Stimulated activated CD8-positive, alpha-beta memory T cell treated with anti-CD3 and anti-CD28 coated beads, Interleukin-7, amount 100 ng/mL, for 1 hour (primary cell): ENCODE measurements at places on chromosomes 5 and 9.

DNA sequence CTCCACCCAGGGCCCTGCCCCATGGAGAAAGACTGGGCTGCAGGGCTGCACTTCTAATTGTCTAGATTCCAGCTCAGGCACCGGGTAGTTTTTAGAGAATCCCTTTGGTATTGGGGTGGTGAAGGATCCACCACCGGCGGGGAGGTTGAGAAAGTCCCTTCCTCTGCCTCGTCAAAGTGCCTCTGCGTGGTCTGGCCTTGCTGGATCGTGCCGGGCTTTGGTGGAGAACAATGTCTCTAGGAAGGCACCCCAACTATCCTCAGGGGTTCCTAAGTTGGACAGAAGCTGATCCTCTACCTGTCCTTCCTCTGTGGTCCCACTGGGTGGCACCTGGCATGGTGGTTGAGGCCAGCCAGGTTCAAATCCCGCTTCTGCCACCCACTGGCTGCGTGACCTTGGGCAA lies 7.3 kb upstream of the AMBP start:
- DNase-seq, result no peak

DNA sequence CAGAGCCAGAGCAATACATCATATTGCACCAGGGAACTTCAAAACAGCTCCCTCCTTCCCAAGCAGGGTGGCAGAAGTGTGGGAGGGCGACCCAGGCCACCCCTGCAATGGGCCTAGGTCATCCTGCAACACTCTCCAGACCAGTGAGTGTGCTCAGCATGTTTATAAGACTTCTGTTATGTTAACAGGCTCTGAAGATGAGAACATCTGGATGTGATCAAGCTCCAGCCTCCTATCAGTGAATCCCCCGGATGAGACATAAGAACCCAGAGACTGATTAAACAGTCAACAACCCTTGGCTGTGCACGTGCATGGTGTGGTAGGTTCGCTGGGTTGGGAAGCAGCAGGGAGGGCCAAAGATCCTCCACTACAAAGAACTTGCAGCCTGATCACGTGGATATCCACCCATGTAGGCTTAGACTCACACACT lies 63.3 kb downstream of the ABCA1 start:
- no peak for DNase-seq

- no peak for DNase-seq
Measured at GRCh38 chr9:109574061-109574882, 76.2 kb upstream of the PTPN3 start.

- no peak for DNase-seq
Measured at GRCh38 chr5:137629646-137630045, 106.2 kb downstream of the KLHL3 start.

- no peak for DNase-seq
Measured at GRCh38 chr5:56710826-56711590, 104.3 kb upstream of the MAP3K1 start.

DNA sequence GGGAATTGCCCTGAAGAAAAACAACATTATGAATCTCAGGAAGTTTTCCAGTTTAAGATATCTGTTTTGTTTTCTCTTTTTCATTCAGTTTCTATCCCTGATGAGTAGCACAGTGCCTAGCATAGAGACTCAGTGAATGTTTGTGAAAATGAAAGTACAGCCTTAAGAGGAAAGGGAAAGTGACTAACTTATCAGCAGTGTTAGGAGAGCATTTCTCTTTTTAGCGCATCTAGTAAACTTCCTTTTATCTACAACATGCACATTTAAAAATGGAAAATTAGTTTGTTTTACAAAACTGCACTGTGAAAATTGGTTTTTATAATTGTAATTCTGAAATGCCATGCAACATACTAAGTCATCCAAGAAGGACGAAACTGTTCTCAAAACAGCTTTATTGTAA lies 110.8 kb downstream of the SMARCA2 start:
- DNase-seq, result no peak

GRCh38 chr5:102481054-102481715 lies 17.6 kb downstream of the SLCO6A1 start:
- no peak for DNase-seq

- no peak for DNase-seq
Measured at GRCh38 chr9:6931913-6932312, 174.1 kb downstream of the KDM4C start.

- DNase-seq, result no peak
Measured at GRCh38 chr9:22009506-22009867, 382 bp upstream of the CDKN2B start.

DNA sequence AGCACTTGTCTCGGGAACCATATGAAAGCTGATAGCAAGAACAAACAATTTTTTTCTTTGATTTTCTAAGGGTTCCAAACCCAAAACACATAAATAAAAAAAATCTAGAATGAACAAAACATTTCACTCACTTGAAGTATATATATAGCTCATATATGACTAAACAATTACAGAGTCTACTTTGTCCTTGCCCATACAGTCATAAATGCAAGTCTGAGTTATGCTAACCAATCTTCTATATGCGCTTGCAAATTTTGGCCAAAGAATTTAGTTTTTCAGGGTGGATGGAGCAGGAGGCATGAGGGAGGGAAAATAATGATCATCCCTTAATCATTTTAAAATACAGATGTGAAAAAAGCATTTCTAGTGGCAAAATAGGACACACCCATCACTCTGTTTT lies 370.1 kb downstream of the BNC2 start:
- no peak for DNase-seq

DNA sequence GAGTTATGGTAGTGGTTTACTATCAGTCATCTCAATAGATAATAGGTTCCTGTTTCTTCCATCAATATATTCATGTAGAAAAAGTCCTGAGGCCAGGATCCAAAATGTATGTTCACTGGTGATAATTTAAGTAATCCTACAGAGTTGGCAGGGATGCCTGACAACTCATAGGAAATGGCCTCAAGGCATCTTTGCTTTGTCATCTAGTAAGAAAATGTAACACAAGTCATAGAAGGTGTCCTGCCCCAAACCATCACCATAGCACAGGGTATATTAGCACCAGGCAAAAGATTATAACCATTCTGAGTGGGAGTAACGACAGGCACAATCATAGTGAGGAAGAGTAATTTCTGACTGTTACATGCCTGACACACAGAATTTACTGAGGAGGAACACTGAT lies 257.0 kb downstream of the TMEM167A start:
- no peak for DNase-seq

- no peak for DNase-seq
Measured at GRCh38 chr5:129664336-129664937, 83.5 kb upstream of the MINAR2 start.

DNA sequence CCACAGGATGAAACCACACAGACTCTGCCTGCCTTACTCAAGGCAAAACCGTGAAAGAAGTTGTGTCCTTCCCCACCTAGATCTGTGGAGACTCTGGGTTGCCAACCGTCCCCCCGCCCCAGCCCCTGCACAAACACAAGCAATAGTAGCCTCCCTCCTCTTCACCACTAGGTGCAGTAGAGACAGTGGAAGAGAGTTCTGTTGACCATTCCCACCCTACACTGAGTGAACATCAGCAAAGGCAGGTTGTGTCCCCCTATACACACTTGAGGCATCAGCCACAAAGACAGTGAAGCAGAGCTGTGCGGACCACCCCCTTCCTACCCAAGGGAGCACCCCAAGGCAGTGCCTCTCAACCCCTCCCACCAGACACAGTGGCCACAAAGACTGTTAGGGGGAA lies 223.7 kb upstream of the NFIL3 start:
- no peak for DNase-seq

DNA sequence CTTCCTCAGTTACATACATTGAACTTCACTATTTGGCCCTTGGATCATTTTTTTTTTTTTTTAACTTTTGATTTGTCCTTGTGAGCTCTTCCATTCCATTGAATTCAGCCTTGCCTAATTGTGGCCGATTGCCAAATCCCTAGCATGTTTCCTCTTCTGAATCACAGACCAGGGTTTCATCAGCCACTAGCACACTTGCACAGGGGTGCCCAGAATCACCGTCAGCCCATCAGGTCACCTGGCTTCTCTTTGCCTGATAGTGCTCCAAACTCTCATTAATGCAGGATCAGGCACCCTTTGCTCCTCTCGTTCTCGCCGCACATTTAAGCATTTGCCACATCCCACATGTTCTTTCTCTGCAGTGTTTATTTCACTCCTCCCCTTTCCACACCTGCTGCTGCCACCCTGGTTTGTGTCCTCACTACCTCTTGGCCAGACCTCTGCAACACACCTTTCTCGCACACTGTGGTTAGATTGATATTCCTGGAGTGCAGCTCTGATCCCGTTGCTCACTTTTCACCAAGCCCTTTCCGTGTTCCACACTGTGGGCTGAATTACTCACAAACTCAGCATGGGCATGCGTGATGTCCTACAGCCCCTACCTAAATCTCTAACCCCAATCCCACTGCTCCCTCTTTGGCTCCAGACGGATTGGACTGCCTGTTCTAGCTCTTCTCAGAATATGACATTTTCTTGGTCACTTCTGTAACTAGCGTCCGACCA lies 9.8 kb downstream of the PIK3R1 start:
- no peak for DNase-seq

GRCh38 chr9:99509900-99510535 lies 287.9 kb downstream of the SEC61B start:
- DNase-seq, result no peak

- DNase-seq, result no peak
Measured at GRCh38 chr5:6886866-6887265, 173.6 kb downstream of the TENT4A start.

- no peak for DNase-seq
Measured at GRCh38 chr5:154618696-154619095, 136.5 kb upstream of the LARP1 start.

GRCh38 chr9:109035684-109036423 lies 22.6 kb upstream of the CTNNAL1 start:
- DNase-seq, result no peak

GRCh38 chr5:93088592-93089389 lies 492.2 kb downstream of the NR2F1-AS1 start:
- no peak for DNase-seq

- DNase-seq, result no peak
Measured at GRCh38 chr5:18675041-18675440, 1040.8 kb downstream of the TAF11L14 start.

GRCh38 chr5:4880304-4880741 lies 259.8 kb upstream of the ADAMTS16 start:
- DNase-seq, result no peak

- no peak for DNase-seq
Measured at GRCh38 chr5:99030906-99031440, 102.2 kb upstream of the CHD1 start.

GRCh38 chr9:134033516-134034214 lies 8.4 kb downstream of the BRD3OS start:
- DNase-seq, result no peak

DNA sequence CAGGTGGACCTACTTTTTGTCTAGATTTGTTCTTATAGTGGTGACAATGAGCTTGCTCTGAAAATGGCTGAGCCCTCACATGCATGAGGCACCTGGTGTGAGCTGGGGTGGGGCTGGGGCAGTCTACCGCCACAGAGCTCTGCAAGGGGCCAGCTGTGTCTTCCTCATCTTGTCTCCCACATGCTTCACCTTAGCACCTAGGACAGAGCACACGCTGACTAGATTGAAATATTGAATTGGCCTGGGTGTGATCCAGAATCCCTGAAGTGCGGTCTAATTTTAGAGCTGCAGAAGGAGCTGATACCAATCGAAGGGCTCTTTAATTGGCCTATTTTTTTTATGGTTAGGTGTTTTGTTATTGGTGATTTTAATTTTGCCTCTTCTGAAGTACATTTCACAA lies 126.1 kb upstream of the NFIB start:
- DNase-seq, result no peak

DNA sequence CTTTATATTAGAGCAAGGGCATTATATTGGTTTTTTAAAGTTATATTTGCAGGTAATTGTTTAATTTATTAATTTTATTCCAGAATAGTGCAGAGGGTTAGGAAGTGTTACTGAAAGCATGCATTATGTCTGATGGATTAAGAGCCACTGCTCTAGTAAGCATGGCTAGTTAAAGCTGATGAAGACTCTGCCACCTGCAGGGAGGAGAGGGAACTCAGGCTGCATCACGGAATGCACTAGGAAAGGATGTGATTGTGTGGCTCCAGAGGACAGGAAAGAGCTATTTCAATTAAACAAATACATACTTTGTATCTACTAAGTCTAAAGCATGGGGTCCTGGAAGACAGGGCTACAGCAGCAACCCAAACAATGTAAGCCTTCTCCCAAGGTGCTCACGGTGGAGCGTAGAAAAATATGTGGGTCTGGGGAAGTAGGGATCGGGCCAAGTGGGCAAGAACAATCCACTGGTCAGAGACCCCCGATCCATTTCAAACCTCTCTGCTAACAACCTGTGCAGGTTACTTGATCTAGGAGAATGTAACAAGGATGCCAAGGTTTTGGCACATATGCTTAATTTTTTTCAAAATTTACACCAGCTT lies 15.3 kb upstream of the GRXCR2 start:
- DNase-seq, result no peak

DNA sequence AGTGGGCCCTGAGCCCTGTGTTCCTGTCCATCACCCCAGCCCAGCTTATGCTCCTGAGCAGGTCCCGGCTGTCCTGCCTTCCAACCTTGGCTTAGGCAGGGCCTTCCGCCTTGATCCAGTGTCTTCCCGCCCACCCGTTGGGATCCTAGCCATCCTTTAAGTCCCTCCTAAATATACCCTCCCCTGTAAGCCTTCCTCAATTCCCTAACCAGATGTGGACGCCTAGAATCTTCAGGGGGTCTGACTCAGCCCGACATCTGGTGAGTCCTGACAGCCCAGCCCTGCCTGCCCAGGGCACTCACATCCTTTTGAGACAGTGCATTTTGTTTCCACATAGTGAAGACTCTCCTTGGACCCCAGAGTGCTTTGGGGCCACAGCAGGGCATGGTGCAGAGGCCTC lies 23.7 kb downstream of the SLC6A7 start:
- no peak for DNase-seq

- DNase-seq, result no peak
Measured at GRCh38 chr5:160627921-160628618, 206.4 kb downstream of the PTTG1 start.

DNA sequence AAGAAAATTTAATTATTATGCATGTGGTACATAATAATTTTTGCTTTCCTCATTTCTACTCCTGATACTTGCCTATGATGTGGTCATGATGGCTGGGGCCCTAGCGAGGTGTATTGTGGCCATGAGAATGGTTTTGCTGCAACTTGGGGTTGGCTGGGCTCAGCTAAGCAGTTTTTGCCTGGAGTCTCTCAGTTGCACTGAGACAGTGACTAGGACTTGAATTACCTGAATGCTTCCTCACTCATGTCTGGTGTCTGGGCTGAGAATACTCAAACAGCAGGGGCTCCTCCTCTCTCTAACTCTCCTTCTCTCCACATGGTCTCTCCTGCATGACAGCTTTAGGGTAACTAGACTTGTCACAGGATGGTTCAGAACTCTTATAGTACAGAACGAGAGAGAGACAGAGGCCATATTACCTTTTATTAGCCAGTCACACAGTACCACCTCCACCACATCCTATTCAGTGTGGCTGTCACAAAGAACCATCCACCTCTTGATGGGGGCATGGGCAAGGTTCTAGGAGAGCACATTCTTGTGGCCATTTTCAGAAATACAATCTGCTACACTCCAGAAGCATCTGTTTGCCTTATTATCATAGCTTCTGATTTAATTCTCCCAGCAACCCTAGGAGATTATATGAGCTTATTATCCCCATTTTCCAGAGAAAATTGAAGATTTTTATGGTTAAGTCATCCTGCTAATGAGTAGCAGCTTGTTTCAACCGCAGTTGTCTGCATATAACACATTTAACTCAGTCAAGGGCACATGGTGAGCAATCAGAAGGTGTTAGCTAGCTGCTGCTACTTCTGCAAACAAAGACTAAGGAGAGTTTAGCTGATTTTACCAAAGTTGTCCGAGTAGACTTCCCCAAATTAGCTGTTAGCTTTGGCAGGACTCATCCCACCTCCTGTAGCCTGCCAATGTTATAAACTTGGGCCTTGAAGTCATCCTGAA lies 245.1 kb downstream of the DOCK8 start:
- DNase-seq, result no peak

- no peak for DNase-seq
Measured at GRCh38 chr5:114952876-114953275, 216.8 kb downstream of the TRIM36 start.
